ENCODE measurements at places on chromosomes 4 and X.
A peak's percentile ranks its signal among the peaks of the same experiment; 100 is the strongest.

GRCh38 chr4:111773858-111774257 is 371.4 kb upstream of the FAM241A start:
- DNase-seq = no peak
- H3K4me3 ChIP-seq = no peak overlapping the region
- no peak overlapping the region for H3K27ac ChIP-seq
- 0 out of 2 replicates have a peak, but pooled peaks cover 2% of the 10 kb centered on the region for H3K4me1 ChIP-seq
- H3K36me3 ChIP-seq = no peaks in the 10 kb centered on the region

DNA sequence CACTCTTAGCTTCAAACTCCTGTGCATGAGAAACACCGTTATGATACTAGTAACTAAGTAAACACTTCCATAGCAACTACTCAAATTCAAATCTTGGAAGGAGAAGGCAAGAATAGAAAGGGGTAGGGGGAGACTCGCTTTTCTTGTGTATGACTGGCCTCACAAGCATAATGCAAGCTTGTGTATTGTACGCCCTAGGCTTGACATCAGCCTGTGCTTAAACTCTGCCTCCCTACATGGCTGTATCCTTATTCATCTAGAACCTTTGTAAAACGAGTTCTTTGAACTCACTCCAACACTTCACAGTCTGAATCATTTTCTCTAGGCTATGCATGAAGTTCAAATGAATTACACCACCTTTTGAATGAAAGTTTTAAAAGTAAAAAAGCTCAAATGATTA is 1071.2 kb upstream of the ADGRL3 start:
- no peaks in the 10 kb centered on the region for H3K27me3 ChIP-seq
- H3K4me1 ChIP-seq = peaks cover 2% of the 10 kb centered on the region
- no peak overlapping the region for H3K4me3 ChIP-seq
- no peak overlapping the region for H3K27ac ChIP-seq

DNA sequence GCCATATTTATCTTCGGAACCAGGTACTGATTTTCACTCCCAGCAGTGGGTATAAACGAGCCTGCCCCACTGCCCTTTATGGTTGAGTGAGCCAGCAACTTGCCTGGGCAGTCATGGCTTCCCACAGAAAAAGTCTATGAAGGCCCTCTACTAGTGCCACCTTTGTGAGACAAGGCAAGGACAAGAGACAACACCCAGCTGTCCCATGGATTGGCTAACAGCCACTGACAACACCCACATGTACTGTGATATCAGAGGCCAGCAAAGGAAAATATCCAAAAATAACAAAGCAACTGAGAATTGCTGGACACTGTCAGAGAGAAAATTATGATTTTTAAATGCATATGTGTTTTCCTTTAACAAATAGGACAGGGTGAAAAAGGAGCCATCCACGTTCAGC is 248.4 kb upstream of the TTC29 start:
- 0 out of 2 replicates have a peak overlapping the region, but pooled peaks have one; percentile 13 for H3K27ac ChIP-seq
- H3K27me3 ChIP-seq = no peaks in the 10 kb centered on the region
- no peak overlapping the region for H3K4me3 ChIP-seq

- no peak overlapping the region for H3K4me3 ChIP-seq
- H3K27ac ChIP-seq = no peak overlapping the region
- DNase-seq = peak; percentile 12
- H3K27me3 ChIP-seq = peaks cover 2% of the 10 kb centered on the region
- H3K4me1 ChIP-seq = peaks cover 19% of the 10 kb centered on the region
Observed at GRCh38 chrX:108224727-108225621, 133.4 kb downstream of the ATG4A start.

GRCh38 chr4:187993827-187994226 is 1.7 kb upstream of the ZFP42 start:
- peak; percentile 78 for DNase-seq
- H3K4me3 ChIP-seq = no peak overlapping the region
- no peaks in the 10 kb centered on the region for H3K27me3 ChIP-seq
- peak overlapping the region; percentile 96 for H3K27ac ChIP-seq

DNA sequence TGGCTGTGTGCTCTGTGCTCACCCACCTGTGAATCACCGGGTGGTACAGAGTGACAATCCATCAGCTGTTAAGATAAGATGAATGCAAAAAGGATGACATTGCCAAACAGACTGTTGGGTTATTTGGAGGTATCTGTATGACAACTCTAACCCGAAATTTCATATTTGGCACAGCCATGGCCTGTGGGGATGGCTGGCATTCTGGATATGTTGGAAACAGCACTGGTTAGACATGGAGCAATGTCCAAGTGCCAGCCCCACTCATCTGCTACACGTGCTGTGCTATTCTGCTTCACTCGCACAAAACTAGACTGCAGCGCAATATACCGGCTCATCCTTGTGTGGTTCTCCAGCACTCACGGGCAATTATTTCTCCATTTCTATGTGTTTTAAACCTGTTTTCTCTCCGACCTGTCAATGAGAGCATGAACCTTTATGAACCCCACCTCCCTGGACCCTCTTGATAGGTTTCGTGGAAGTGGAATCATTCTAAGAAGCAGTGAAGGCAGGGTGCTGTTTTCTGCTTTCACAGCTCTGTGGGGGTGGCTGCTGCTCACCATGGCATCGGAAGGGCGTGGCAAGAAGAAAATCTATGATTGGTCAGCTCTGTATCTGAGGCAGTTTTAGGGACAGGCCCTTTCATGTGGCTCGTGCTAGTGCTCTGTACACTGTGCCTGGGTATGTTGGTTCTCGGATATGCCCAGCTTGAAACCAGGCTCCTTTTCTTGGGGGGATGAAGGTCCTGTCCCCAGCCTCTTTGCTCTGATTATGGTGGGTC is 94.9 kb downstream of the ENPP6 start:
- no peak overlapping the region for H3K4me3 ChIP-seq
- DNase-seq = no peak
- H3K4me1 ChIP-seq = no peaks in the 10 kb centered on the region
- peaks cover 3% of the 10 kb centered on the region for H3K27me3 ChIP-seq
- 0 out of 2 replicates have a peak, but pooled peaks cover 2% of the 10 kb centered on the region for H3K36me3 ChIP-seq

GRCh38 chr4:15488658-15489470 is 19.2 kb downstream of the CC2D2A start:
- H3K36me3 ChIP-seq = peaks cover 45% of the 10 kb centered on the region
- no peak overlapping the region for H3K4me3 ChIP-seq
- DNase-seq = no peak
- no peak overlapping the region for H3K27ac ChIP-seq

- DNase-seq = no peak
- H3K4me3 ChIP-seq = no peak overlapping the region
- no peak overlapping the region for H3K27ac ChIP-seq
- H3K27me3 ChIP-seq = peaks cover 3% of the 10 kb centered on the region
- H3K36me3 ChIP-seq = peaks cover 5% of the 10 kb centered on the region
Observed at GRCh38 chr4:22522706-22523501, 7.0 kb upstream of the ADGRA3 start.

GRCh38 chr4:143085659-143086058 is 99.1 kb upstream of the USP38 start:
- peaks cover 4% of the 10 kb centered on the region for H3K27me3 ChIP-seq
- peaks cover 17% of the 10 kb centered on the region for H3K4me1 ChIP-seq
- no peak for DNase-seq
- no peak overlapping the region for H3K27ac ChIP-seq
- H3K36me3 ChIP-seq = peaks cover 16% of the 10 kb centered on the region
- H3K4me3 ChIP-seq = no peak overlapping the region

- no peaks in the 10 kb centered on the region for H3K27me3 ChIP-seq
- no peak overlapping the region for H3K27ac ChIP-seq
Observed at GRCh38 chrX:43108828-43109227, 330.9 kb upstream of the PPP1R2C start.

DNA sequence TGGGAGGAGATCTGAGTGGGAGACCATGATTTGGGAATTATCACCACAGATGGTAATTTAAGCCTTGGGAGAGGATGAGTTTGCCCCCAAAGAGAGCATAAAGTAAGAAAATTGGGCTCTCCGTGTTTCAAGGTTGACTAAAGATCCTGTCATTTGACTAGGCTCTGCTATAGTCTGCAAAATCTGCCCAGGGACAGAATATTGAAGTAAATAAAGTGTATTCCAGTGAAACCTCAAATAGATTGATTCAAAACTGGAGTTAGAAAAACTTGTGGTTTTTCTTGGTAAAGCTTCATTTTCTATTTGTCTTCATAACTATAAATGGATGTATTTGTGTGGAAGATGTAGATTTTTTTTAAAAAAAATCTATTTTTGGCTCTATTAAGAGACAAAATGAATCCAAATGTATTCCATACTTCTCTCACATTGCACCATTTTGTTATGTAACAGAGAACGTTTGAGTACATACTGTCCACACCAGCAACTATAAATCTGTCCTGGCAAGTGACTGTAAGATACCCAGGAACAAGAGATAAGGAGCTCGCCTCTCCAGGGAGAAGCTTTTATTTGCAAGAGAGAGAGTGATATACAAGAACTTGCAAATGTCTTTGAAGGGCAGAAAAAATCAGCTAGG is 170.2 kb downstream of the CBR4 start:
- no peak overlapping the region for H3K4me3 ChIP-seq
- H3K36me3 ChIP-seq = 0 out of 2 replicates have a peak, but pooled peaks cover 5% of the 10 kb centered on the region
- no peak for DNase-seq
- peaks cover 81% of the 10 kb centered on the region for H3K4me1 ChIP-seq

GRCh38 chrX:85611926-85612325 is 232.5 kb upstream of the POF1B start:
- no peak overlapping the region for H3K27ac ChIP-seq
- H3K36me3 ChIP-seq = no peaks in the 10 kb centered on the region
- H3K27me3 ChIP-seq = no peaks in the 10 kb centered on the region

- H3K27ac ChIP-seq = no peak overlapping the region
- H3K36me3 ChIP-seq = no peaks in the 10 kb centered on the region
- no peak for DNase-seq
- peaks cover 15% of the 10 kb centered on the region for H3K27me3 ChIP-seq
- H3K4me1 ChIP-seq = peaks cover 18% of the 10 kb centered on the region
Observed at GRCh38 chrX:49876750-49877149, 2.5 kb upstream of the USP27X start.
